ENCODE measurements at places on chromosomes 11 and 22. TPM values are rescaled to one million over a fixed set of nuclear protein-coding genes. Genes with fewer than 3 reads are reported as not detected.

DNA sequence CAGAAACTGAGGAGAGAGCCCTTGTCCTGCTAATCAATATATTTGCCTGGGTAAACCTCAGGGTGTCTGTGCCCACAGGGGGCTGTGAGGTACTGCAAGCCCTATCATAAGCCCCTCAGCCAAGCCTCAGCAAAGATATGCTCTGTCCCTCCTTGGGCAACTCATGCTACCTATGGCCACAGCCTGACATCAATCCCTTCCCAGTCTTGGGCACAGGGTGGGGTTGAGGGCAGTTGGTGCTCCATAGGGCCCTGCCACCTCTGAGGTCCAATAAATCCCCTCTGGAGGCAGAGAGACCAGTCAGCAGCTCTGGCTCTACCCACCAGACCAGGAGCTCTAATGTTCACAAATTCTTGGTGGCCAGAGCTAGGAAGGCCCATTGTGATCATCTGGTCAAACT lies 23.8 kb downstream of the TPBGL start:
- no peak for DNase-seq

DNA sequence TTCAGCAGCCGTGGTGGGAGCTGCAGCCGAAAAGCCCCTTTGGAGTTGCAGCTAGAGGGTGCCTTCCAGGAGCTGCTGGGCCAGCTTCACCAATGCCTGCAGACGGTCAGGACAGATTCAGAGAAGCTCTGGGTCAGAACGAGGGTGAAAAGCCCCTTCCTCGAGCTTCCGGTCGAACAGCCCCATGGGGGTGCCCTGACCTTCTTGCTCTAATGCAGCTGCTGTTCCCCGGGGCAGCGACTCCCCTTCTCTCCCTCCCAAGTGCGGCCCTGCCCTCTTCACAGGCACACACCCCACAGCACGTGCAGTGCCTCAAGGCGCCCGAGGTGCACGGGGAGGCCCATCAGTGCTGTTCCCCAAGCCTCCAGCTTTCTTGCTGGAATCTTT lies 9.6 kb upstream of the IFITM3 start:
- no peak for DNase-seq

- DNase-seq: peak; percentile 85
Measured at GRCh38 chr11:64268025-64268892, 16.2 kb downstream of the BAD start.

DNA sequence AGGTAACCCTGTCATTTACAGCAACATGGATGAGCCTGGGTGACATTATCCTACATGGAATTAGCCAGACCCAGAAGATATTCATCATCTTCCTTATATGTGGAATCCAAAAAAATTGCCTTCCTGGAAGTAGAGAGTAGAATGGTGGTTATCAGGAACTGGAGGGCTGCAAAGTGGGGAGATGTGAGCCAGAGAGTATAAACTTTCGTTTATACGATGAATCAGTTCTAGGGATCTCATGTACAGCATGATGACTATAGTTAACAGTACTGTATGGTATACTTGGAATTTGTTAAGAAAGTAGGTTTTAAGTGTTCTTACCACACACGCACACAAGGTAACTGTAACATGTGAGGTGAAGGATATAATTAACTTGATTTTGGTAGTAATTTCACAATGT lies 79.1 kb downstream of the TBC1D22A start:
- DNase-seq: no peak

DNA sequence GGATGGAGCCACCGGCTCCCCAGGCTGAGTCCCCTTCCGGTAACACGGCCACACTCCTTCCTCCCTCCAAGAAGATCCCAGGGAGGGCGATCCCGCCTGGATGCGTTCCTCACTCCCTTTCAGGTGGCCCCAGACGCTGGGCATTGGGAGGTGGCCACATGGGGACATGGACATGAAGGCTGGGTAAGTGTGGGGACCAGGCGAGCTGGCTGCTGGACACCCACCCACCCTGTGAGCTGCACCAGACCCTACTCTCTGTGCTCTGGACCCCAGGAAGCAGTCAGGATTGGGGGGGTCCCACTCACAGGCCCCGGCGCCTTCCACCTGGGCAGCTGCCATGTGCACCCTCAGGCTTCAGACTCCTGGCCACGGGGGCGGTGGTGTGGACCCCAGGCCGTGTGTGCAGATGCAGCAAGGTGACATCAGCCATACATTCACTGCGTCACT lies 932.8 kb downstream of the BRD1 start:
- no peak for DNase-seq

DNA sequence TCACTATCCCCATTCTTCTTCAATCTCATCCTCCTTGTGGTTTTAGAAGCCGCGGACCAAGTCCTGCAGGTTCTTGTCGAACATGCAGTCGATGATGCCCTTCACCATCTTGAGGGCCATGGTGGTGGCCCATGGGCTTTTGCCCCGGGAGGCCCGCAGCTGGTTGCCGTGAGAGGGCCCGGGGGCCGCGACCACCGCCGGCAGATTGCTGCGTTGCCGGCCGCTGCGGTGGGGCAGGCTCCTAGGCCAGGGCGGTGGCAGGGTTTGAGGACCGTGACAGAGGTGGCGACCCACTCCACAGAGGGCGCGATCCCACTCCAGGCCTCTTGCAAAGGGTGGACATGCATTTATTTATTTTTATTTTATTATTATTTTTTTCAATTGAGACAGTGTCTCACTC lies 67.0 kb downstream of the APOL5 start:
- no peak for DNase-seq

GRCh38 chr22:46425016-46425415 lies 89.5 kb downstream of the TRMU start:
- DNase-seq: no peak

- no peak for DNase-seq
Measured at GRCh38 chr11:2092464-2092910, 46.7 kb downstream of the IGF2 start.

GRCh38 chr22:37204045-37204655 lies 8.1 kb downstream of the SSTR3 start:
- no peak for DNase-seq

GRCh38 chr11:134571301-134571700 lies 159.3 kb upstream of the B3GAT1 start:
- no peak for DNase-seq

DNA sequence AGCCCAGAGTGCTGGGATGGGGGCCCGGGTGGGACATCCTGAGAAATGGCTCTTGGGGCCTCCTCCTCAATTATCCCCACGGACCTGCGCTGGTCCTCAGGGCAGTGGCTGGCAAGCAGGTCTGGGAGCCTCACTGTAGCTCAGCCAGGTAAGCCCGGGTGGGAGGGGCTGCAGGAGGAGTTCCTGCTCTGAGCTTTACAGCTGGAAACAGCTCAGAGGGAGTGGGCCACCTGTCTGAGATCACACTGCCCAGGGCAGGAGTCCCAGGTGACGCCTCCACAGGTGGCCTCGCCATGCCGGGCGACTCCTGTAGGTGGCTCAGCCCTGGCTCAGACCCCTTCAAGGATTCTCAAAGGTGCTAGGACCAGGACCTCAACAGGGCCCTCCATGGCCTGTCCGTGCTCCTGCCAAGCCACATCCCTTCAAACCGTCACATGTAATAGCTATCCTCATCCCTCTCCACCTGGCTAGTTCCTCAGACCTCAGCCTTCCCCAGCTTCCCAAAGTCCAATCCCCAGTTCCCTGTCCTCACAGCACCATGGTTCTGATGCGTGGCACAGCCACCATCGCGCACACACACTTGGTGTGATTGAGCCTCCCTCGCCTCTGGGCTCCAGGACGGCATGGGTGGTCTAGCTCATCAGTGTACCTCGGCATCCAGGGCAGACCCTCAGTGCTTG lies 3.6 kb upstream of the TSSK2 start:
- DNase-seq: peak; percentile 42

GRCh38 chr22:42726811-42727210 lies 6.1 kb upstream of the A4GALT start:
- no peak for DNase-seq

DNA sequence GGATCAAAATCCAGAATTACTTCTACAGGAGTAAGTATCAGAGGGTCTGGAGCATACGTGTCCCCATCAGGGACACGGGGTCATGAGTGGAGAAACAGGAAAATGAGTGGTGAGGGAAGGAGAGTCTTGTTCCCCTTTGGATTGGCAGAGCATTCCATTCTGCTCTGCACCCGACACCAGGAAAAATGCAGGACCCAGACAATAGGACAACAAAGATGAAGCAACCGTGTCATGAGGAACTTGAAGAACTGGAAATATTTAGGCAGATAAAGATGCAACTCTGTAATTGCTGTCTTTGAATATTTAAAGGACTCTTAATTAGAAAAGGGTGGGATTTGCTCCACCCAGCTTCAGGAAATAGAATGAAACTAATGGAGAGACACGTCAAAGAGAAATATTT lies 89.0 kb upstream of the BLID start:
- no peak for DNase-seq

DNA sequence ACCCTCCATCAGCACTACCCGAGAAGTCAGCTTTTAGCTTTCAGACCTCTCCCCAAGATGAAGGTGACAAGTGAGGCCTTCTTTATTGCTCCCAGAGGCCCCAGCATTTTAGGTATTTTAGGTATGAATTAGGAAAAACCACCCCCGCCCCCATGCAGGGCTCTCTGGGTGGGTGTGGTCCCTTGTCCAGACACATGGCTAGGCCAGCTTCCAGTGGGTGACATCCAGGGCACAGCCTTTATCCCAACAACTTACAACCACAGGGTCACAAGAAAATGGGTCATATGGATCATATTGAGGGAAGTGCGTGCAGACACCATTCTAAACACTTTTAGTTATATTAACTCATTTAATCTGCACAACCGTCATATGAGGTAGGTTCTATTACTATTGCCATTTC lies 42.1 kb downstream of the RIBC2 start:
- no peak for DNase-seq

DNA sequence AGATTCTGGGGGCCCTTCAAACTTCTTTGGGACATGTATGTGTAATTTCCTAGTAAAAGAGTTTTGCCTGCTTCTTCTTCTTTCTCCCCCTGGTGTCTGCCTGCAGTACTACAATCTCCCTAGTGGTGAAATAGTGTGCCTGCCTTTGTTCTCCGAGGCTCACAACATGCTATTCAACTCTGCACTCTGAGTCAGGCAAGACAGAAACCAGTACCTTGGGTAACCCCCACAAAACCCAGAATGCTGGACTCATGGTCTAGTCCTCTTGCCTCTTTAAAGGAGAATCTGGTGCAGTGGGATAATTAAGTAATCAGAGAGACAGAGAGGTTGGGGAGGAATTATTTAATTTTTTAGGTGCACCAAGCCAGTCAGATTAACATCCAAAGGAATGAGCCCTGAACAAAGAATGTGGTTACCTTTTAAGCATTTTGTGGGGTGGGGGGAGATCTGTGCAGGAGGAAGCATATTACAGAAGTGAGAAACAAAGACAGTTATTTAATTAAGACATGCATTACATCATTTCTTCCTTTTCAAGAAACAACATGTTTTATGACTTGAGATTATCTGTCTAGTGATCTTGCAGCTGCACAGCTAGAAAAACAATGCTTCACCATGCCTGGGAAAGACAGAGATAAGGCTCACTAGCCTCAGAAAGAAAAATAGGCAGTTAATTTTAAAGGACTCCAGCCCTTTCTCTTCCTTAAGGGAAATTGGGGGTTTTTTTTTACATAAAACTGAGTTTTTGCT lies 11.0 kb upstream of the MS4A6A start:
- DNase-seq: peak; percentile 57

- DNase-seq: no peak
Measured at GRCh38 chr22:40081662-40082061, 86.9 kb downstream of the FAM83F start.

DNA sequence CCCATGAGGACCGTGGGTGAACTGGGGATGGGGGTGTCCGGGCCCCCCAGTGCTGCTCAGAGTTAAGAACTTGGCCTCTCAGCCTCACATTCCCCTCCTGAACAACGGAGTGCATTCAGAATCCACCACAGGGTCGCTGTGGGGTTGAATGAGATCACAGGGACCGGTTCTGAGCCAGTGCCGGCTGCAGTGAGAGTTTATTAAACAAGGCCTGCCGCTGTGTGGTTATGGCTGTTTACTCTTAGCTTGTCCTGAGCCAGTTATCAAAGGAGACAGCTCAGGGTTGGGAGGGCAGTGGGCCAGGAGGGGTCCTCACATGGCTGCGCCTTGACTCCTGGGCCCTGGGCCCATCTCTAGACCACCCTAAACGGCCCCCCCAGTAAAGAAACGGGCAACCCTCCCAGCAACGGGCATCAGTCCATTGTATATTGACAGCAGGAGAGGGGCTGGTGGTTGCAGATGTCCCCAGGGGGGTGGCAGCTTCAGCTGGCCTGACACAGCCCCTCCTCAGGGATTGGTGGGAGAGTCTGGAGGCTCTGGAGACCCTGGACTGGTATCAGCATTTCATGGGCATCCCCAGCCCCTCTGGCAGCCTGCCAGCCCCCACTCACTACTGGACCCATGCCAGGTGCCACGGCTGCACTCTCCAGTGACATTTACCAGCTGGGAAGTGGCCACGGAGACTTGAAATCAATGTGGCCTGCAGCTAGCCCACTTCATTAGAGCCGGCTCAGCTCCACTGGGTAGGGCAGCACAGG lies 15.1 kb upstream of the CABP7 start:
- no peak for DNase-seq

GRCh38 chr11:86459682-86460460 lies 85.2 kb downstream of the CCDC81 start:
- DNase-seq: no peak

DNA sequence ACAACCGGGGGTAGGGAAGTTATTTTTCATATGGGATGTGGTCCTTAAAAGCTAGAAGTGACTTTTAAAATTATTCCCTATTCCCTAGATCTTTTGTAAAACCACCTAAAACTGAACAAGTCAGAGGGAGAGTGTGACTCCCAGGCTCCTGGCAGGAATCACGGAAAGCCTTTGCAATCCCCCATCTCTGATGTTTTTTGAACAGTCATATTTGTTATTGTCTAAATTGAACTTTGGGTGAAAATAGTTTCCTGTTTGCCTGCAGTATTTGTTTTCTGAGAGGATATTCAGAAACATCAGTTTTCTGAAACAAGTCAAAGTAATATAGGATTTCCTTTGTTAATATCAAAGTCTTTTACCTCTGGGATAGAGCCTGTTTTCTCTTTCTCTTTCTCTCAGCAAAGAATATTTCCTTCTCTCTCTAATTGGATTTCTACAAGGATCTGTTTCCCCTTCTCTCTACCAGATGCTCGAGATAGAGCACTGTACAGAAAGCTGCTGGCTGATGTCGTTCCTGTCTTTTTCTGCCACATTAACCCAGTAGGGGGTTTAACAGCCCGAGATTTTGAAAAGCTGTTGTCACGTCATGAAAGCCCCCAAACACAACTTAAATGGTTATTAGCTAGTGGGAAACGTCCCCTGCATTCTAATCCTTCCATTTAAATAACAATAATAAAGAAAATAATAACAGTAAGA lies 132.2 kb upstream of the PITPNB start:
- no peak for DNase-seq

- DNase-seq: no peak
Measured at GRCh38 chr11:17298302-17298701, 21.8 kb downstream of the NUCB2 start.

GRCh38 chr22:24548812-24549211 lies 6.1 kb downstream of the GUCD1 start:
- no peak for DNase-seq

C22orf23 gene
- total RNA-seq: not detected

KRTAP5-7 gene
- total RNA-seq: 0.61 TPM

NOX4 gene
- 0.46 TPM for total RNA-seq

RCOR2 gene
- total RNA-seq: 2.5 TPM

RTL10 gene
- 9.0 TPM for total RNA-seq

IL17REL gene
- total RNA-seq: 0.31 TPM

C1QTNF4 gene
- 0.34 TPM for total RNA-seq

Measured in left colon (tissue), 2 donors.